ENCODE measurements at places on chromosomes 1 and 21.

DNA sequence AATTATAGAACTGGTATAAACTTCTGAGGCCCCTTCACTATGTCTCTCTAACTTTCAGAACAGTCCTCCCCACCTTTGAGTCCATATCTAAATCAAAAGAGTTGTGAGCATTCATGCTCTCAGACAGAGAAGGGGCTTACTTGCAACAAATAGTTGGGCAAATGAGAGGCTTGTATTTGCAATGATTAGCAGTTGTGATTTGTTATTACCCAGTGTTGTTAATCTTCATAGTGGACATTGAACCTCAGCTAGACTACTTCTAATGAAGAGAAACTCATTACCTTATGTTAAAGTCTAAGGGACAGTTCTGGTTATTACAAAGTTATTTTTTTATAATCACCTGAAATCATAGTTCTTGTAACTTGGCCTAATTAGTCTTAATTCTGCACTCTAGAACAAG, 114.5 kb downstream of the RABGAP1L start:
- DNase-seq: no peak

- DNase-seq: no peak
Observed at GRCh38 chr1:156773607-156774006, 6.3 kb downstream of the PRCC start.

- DNase-seq: no peak
Observed at GRCh38 chr1:203492082-203492747, 1.7 kb upstream of the OPTC start.

GRCh38 chr1:200530623-200531261, 89.8 kb downstream of the KIF14 start:
- peak; percentile 4 for DNase-seq

DNA sequence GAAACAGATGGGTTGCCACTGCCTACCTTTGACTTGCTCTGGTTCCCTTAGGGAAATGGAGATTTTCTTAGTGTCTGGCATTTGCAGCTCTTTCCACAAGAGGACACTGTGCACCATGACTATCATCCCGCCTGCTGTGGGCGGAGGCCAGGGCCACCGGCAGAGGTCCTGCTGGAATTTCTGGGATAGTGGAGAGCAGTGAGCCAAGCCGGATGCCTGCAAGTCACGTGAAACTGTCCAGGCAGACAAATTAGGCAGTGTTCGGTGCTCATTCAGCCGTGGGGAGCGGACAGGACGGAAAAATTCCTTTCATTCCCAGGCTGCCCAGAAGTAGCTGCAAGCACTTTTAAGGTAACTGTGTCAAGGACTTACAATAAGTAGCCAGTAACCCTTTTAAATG, 43.4 kb downstream of the IGSF5 start:
- DNase-seq: no peak

DNA sequence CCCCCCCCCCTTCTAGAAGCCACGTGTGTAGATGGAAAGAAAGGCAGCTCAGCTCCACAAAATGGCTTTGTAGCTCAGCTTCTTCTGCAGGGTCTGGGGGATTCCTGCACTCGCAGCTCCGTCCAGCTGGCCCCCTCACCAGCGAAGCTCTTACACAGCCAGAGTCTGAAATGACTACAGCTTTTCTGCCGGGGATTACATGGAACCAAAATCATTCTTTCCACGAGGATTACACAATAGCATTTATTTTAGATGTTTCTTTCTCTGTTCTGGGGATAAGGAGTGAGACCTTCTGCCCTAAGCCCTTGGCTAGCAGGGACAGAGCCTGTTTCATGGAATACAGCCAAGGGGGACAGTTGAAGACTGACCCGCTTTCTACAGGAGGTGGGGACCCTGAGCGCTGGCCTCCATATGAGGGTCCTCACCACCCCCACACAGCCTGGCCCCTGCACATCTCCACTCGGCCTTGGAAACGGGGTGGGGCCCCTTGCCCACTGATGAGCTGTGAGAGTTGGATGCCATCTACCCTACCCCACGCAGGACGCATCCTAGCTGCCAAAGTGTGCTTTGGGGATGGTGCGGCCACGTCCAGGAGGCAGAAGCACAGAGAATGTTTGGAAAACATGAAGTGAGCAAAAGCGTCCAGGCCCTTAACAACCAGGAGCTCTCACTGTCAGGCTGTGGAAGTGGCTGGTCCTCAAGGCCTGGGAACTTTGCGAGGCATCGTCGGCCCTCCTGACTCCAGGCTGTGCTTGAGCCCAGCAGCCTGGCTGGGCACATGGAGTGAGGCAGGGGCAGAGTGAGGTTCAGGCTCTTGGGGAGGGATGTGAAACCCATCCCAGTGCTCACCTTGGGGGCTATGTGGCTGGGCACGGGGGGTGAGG, 14.5 kb downstream of the ACTRT2 start:
- DNase-seq: no peak

DNA sequence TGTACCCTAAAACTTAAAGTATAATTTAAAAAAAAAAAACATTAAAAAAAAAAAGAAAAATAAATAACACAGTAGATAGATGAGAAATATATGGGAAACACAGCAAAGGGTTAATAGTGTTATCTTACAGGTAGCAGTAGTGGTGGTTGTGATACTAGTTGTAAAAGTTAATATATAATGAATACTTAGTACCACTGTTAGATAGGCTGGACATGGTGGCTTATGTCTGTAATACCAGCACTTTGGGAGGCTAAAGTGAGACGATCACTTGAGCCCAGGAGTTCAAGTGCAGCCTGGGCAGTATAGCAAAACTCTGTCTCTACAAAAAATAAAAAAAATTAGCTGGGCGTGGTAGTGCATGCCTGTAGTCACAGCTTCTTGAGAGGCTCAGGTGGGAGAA, 32.6 kb upstream of the CD46 start:
- no peak for DNase-seq

DNA sequence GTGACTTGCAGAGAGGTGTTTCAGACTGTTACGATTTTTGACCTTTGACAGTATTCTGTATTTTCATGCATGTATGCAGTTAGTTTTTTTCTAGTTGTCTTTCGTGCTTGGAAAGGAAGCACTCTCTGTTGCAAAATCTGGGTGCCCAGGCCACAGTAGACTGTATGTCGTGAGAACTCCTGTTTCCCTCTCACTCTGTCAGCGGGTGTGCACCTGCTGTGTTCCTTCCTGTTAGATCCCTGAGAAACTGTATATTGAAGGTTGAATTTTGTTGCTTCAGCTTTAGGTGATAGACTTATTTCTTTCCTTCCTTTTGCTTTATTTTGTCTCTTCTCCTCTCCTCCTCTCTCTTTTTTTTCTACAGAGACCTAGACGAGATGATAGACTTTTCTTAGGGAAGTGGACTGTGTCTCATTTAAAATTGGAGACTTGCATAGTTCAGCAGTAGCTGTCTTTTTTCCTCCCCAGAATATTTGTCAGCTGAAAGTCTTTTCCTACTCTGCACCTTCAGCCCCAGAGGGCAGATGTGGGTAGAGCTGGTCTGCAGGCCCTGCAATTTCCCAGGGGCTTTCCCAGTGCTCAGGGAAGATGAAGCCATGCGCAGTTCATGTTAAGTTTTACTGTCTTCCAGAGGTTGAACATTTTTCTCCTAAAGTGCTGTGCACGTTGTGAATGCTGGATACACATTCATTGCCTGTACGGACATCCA, 1.4 kb downstream of the TRAPPC10 start:
- peak; percentile 40 for DNase-seq

- no peak for DNase-seq
Observed at GRCh38 chr21:24076179-24076578, 1531.1 kb downstream of the MRPL39 start.

GRCh38 chr1:226654046-226654667, 84.9 kb downstream of the ITPKB start:
- no peak for DNase-seq

- no peak for DNase-seq
Observed at GRCh38 chr1:232917053-232917452, 33.4 kb upstream of the NTPCR start.

DNA sequence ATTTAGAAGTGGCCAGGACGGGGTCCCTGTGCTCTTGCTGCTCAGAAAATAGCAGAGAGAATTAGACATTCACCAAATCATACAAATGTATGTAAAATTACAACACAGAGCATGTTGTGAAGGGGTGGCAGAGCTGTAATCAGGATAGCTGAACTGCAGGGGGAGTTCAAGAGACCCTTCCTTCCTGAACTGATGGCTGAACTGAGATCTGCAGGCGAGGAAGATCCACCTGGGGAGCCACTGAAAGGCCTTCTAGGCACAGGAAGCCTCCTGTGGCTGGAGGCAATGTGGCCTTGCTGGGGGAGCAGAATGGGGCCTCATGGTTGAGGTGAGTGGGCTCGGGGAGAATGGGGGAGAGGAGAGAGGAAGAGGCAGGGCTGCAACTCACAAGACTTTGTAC, 216.5 kb downstream of the PRDM2 start:
- DNase-seq: no peak

- peak; percentile 3 for DNase-seq
Observed at GRCh38 chr1:232587141-232588008, 42.6 kb downstream of the SIPA1L2 start.

DNA sequence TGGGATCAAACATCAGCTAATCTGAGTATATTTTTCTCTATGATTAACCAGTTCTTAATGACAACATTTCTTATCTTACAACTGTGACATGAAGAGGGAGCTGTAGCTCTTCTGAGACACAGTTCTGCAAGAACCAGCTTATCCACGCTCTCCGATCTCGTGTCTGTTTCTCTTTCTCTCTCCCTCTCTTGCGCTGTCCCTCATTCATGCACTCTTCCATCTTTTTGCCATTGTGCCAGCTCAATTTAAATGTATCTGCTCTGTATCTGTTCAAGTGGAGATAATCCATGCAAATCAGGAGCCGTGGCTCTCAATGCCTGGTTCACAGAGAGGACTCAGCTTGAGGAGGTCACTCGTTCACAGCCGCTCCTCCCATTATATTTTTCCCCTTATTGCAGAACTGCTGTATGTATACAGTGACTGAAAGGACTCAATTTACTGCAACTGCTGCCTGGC, 494.7 kb upstream of the ADGRL2 start:
- DNase-seq: no peak

DNA sequence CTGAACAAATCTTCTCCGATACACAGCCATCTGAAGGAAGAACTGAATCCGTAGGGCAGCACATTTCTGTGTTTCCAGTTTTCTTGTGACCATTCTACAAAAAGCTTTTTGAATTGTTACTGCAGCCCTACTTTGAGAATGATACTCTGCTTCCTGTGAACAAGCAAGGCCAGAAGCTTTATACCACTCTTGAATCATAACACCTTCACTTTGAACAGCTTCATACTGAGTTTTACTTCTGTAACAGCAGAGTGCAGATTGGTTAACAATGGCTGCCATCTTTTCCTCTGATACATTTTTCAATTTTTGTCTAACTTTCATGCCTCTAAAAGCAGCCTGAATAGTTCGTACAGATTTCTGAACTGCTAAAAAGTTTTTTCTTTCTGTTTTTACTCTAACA, 33.6 kb upstream of the F13B start:
- DNase-seq: no peak

DNA sequence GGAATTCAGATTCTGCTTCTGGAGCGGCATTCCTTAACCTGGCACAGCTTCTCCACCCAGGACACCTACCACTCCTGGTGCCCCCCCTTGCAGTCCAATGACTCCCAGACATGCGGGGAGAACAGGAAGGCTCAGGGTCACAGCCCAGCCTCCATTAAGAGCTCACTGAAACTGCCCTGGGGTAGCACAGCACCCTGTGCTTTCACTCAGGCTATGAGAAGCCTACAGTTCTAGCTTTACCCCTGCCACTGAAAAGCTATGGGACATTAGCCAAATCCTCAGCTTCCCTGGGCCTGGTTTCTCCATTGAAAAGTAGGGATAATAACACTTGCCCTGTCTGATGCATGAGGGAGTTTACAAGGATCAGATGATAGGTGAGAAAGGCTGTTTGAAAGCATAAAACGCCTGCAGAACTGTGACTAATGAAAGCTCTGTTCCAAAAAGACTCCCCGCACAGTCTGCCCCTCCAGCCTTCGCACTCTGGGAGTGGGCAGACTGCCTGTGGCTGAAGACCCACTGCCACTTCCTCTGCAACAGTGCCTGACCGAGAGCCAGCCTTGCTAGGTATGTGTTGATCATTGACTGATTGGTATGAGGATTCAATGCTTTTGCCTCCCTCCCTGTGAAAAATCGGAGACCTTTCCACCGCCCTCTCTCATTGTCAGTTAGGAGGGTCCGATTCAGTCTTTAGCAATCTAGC, 2.7 kb upstream of the CLDN19 start:
- no peak for DNase-seq

DNA sequence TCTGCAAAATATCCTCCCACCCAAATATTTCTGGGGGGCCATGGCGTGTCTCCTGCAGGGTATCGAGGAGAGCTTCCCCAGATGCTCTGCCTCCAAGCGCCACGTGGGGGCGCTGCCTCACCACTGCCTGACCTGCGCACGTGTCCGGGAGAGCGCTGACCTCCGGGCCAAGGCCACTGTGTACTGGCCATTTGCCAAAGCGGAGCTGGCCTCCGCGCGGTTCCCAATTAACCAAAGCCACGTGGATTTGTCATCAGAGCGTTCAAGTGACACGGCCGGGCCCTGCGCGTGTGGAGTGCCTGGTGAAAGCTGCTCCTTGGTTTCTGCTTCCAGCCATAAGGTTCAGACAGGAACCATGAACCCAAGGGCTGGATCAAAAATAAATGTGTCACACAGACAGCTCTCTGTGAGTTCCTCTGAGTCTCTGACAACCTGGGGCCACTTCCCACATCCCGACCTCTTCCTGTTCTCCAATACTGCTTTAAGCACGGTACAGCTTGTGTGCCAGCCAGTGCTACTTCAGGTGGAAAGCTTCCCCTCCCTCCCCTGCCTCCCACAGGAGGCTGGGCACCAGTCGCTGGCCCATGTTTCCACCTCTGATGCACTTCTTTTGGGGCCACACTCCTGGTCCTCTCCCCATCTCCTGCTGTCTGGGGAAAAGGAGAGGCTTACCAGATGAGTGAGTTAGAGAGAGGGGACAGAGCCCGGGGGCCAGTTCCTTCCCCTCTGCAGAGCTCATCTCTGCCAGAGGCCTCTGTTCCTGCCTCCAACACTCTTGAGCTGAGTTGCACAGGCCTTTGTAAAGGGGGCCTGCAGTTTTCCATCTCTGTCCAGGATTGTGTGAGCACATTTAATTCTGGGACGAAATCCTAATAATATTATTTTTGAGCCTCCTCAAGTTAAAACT, 26.1 kb downstream of the ZP4 start:
- no peak for DNase-seq

DNA sequence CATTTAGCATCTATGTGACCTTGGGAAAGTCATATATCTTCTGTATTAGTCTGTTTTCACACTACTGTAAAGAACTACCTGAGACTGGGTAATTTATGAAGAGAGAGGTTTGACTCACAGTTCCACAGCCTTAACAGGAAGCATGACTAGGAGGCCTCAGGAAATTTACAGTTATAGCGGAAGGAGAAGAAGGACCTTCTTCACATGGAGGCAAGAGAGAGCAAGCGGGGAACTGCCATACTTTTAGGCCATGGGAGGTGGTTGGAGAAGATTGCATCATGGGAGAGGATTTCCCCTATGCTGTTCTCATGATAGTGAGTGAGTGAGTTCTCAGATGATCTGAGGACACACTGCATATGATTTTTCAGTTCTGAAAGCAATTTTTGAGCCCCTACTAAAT, 87.9 kb downstream of the CLEC20A start:
- DNase-seq: no peak

- DNase-seq: no peak
Observed at GRCh38 chr1:217462159-217462558, 168.7 kb downstream of the GPATCH2 start.

GRCh38 chr1:204426971-204427701, 15.5 kb upstream of the PPP1R15B start:
- DNase-seq: no peak

GRCh38 chr1:185733818-185734735, at the start of gene HMCN1:
Gene HMCN1 (plus strand): TSS chr1:185734391. CDS start chr1:185734780, 389 bp downstream.
- DNase-seq: no peak
